IPS-NIHi11 (cell line): ENCODE measurements at places on chromosomes 6 and 20.

DNA sequence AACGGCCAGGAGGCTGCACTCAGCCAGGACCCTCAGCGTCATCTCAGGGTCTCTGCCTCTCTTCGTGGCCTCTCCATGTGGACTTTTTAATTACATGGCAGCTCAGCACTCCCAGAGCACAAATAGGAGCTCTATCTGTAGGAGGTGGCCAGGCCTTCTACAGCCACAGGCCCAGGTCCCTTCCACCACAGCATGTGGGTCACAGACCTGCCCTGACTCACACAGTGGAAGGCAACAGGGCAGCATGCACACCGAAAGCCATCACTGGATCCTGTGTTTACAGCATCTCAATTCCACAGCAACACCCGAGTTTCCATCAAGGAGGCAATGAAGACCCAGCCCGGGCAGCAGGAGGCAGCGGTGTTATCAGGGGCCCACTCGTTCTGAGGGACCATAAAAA lies 65.8 kb upstream of the CD93 start:
- no peak for DNase-seq

- no peak for DNase-seq
Observed at GRCh38 chr6:102474041-102474807, 1080.7 kb downstream of the GRIK2 start.

DNA sequence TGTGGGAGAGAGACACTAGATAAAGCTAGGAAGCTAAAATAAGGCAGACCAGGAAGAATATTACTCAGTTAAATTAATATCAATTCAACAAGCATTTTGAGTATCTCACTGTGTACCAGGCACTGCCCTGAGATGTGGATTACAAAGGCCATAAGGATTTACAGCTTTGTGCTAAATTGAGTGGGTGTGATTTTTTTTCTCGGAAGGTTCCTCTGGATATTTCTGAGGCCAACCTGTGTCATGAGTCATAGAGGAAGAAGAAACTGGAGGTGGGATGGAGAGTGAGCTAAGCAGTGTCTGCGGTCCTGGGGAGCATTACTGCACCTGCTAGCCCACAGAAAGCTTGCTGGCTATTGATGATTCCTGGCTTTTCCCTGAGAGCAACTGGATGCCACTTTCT lies 135.2 kb downstream of the RFPL4B start:
- no peak for DNase-seq

GRCh38 chr6:149984773-149985172 lies 21.0 kb downstream of the ULBP1 start:
- no peak for DNase-seq

DNA sequence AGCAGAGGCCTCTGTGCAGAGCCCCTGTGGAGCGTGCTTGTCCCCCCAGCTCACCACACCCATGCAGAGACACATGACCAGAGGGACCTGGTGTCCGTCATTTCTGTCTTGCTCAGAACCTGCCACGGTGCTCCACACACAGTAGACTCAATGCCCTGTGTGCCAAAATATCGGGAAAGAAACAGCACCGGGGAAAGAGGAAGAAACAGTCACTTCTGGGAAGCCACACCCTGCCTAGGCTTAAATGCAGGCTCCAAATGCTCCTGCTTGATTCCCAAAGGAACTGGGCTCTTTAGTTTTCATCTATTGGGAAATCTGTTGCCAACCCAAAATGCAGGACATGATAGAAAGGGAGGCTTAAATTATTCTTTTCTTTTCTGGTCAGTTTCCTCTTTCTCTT lies 503.9 kb downstream of the CD83 start:
- DNase-seq = no peak

GRCh38 chr6:106866875-106867658 lies 107.5 kb downstream of the CD24 start:
- no peak for DNase-seq

DNA sequence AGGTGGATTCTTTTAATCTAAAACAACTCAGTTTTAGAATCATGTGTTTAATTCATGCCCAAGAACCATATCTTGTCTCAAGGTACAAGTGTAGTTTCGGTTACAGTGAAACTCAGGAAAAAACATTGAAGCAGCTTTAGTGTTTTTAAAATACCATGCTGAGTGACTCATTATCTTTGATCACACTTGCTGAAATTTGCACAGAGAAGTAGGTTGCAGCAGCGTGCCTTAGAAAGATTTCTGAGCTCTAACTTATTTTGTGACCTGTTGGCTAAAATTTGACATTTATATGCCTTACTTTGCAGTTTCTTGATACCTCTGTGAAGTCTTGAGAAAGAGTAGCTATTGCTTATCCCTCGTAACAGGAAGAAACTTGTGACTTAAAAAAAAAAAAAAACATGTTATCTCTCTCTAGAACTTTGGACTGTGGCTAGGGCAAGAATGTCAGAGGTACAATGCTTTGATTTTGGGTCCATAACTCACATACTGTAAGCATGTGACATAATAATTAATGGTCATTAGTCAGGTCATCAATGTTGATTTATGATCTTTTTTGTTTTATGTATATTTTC lies 34.5 kb upstream of the FUCA2 start:
- DNase-seq = no peak

DNA sequence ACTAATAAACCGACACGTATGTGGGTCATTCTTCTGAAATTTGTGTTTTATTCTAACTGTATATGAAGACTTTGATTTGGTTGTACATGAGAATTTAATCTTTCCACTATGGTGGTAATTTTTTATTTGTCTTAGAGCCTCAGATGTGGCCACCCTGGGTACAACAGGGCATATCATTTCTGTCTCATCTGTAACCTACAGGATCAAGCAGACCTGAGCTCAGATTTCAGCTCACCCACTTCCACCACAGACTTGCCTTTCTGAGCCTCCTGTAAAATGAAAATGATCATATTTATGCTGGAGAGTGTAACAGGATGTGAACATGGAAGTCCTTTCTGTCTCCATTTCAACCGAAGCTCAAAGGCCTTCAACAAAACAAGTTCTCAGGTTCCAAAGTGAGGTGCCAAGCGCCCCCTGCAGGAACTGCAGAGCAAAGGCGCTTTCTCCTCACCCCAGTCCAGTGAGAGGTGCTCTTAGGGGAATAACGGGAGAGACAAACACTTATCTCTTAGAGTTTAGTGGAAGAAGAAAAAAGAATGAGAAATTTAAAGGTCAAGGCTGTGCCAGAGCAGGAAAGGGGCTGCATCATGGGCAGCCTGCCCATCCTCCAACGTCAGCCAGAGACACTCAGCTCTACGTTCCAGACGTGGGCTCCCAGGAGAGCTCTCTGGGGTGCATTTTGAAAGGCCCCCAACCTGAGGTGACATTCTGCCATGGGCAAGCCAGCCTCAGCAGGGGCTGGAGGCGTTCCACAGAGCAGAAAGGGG lies 23.0 kb upstream of the CD24 start:
- DNase-seq = peak; percentile 81

DNA sequence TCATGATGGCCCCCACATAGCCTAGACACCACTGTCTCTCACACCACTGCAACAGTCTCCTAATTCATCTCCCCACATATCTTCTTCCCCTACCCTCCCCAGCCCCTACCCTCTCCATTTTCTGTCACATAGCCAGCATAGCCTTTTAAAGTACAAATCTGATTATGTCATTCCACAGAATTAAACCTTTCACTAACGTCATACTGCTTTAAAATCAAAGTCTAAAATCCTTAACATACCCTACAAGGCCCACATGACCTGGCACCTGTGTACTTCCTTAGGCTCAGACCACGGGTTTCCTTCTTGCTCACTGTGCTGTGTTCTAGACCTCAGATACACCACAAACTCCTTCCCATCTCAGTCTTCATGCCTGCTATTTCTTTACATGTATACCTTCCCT lies 5.9 kb downstream of the OSTM1 start:
- DNase-seq = no peak
